CD4-positive, alpha-beta T cell treated with Interleukin-17A for 1 hour (primary cell): ENCODE measurements at places on chromosomes 12 and 14.
A peak's percentile ranks its signal among the peaks of the same experiment; 100 is the strongest.

GRCh38 chr12:53069621-53070410 lies 9.4 kb downstream of the SPRYD3 start:
- DNase-seq: no peak

- DNase-seq: no peak
These were observed 11.1 kb downstream of the AQP6 start for GRCh38 chr12:49983892-49984291.

- no peak for DNase-seq
These were observed 159.3 kb downstream of the TTC8 start for GRCh38 chr14:88983755-88984154.

GRCh38 chr12:132170637-132171292 lies 26.5 kb downstream of the NOC4L start:
- DNase-seq: no peak

GRCh38 chr12:48199774-48200221 lies 3.3 kb downstream of the OR10AD1 start:
- peak; percentile 33 for DNase-seq
